ENCODE measurements at places on chromosomes 12 and 14.

- no peak for DNase-seq
These were observed 120.8 kb downstream of the PPHLN1 start for GRCh38 chr12:42446761-42447160.

- no peak for DNase-seq
These were observed 399.8 kb downstream of the RGS6 start for GRCh38 chr14:72332046-72332445.

DNA sequence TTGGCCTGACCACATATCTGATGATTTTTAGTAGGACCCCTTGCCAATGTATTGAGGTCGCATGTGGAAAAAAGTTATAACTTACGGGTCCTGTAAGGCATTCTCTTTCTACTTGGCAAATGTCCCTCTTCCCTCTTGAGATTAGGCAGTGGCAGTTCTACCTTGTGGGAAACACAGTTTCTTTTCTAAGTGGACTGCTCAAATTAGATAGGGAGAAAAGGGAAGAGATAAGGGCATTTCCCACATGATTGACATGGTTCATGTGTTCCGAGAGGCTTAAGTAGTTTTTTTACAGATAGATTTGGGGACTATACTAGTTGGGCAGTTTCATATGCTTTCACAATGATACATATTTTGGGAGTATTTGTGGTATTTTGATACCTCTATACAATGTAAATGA, 154.7 kb downstream of the FBXL14 start:
- DNase-seq, result no peak

DNA sequence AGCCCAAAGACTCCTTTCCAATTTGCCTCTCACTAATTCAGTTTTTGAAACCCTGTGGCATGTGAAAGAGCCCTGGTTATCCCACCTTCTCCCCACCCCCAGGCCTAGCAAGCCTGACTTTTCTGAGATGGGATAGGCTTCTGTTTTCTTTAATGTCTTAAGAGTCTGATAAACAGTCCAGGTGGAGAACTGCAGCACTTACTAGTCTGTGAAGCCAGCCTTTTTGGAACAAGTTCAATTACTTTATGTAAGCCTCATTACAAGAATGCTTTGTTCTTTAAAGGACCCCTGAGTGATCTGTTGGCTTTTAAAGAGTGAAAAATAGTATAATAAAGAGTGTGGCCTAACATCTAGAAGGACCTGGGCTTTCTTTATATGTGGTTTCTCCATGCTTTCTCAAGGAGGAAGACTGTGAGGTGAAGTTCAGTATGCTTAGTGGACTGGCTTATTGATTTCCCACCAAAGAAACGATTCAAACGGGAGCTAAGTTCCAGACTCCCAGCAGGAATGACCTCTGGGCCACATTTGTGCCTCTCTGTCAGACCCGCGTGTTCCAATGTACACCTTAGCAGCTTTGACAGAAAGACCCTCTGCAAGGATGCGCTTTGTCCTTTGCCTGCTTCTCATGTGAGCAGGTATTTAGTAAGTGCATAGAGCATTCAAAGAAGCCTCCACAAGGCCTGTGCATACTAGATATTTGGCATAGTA, 129.5 kb downstream of the DAAM1 start:
- no peak for DNase-seq

DNA sequence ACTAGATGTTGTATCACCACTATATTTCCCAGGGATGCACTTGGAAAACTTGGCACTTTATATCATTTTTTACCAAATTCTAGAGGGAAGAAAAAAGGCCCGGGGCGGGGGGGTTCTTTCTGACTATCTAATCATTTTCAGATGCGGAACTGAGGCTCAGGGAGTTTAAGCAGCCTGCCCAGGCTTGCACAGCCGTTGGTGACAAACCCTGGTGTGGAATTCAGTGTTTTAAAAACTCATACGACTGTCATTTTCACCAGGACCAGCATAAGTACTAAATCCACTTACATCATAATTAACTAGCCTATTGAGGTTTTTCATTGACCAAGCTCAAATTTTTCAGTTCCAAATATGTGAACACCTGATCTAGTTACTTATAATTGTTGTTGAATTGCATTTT, 181.0 kb downstream of the IPO8 start:
- no peak for DNase-seq

DNA sequence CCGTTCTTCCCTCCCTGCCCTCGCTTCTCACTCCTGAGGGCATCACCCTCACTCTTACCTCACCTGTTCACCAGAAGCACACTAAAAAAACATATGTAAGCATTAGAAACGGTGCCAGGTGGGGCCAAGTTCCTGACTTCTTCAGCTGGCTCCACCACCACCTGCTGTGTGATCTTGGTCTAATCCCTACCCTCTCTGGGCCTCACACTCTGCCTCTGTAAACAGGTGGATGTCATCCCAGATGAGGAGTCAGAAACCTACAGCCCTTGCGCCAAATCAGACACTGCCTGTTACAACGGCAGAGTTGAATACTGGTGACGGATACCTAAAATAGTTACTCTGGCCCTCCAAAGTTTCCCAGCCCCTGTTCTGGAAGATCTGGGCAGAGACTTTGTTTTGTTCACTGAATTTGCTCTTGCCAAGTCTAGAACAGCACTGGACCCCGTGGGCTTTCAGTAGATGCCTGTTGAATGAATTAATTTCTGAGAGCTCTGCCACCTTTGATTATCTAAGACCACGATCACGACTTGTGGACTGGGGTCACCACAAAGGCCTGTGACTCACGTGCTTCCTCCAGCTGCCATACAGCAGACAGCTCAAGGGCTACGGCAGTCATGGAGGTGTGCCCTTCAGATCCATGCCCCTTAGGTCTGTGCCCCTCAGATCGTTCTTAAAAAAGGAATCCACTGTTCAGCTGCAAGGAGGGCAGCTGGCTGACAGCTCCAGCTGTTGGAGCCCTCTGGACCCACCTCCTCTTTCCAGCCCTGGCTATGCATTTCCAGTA, 71.9 kb downstream of the GSC start:
- no peak for DNase-seq

GRCh38 chr12:43069768-43070221, 480.2 kb upstream of the PRICKLE1 start:
- DNase-seq, result no peak

GRCh38 chr14:93645200-93645599, 143.1 kb downstream of the PRIMA1 start:
- DNase-seq, result no peak

DNA sequence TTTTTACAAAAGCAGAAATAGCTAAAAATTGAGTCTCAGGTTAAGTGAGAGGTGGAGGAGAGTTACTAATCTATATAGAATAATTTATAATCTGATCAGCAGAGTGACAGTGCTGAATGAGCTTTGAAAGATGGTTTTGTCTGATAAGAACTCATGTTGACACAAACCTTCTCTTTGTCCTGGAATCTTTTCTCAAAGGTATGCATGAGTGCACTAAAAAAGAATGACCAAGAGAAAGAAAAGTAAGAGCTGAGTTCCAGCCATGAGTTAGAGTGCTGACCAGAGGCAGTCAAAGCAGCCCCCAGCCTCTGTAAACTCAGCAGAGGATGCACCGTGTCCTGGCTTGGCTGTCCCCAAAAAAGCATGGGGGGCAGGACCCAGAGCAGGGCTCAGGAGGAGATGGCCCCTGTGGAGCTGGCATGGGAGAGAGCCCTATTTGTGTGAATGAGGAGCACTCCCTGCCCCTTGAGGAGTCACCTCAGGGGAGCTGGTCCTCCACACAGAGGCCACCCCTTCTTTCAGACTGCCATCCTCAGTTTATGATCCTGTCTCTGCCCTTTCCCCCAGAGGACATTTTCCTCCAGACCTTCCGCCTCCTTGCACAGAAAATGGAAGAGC, 129.8 kb downstream of the SEC23A start:
- DNase-seq, result no peak

DNA sequence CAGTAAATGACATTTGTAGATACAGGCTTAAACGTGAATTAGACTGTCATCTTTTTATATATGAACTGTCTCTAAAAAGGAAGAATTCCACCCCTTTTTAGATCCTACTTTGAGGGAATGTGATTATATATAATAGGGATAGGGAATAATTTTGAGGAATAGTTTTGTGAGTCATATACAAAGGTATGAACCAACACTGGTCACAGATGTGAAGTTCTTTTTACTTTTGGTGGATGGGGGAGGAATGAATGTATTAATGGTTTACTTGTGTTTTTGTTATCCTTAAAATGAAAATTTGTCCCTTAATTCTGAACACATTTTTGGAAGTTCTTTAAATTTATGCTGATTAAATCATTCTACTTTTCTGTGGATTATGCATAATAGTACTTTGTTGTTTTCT, 30.4 kb downstream of the FRS2 start:
- no peak for DNase-seq

DNA sequence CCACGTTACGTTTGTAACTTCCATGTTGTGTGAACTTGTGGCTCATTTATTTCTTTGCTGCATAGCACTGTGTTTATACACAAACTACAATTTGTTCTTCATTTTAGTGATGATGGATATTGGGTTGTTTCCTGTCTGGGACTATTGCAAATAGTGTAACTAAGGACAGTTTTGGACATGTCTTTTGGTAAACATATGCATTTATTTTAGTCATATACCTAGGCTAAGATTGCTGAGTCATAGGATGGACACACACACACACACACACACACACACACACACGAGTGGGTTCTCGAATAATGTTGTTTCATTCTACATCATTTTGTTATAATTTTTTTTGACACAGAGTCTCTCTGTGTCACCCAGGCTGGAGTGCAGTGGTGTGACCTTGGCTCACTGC, 123.5 kb upstream of the CAND1 start:
- DNase-seq, result no peak

DNA sequence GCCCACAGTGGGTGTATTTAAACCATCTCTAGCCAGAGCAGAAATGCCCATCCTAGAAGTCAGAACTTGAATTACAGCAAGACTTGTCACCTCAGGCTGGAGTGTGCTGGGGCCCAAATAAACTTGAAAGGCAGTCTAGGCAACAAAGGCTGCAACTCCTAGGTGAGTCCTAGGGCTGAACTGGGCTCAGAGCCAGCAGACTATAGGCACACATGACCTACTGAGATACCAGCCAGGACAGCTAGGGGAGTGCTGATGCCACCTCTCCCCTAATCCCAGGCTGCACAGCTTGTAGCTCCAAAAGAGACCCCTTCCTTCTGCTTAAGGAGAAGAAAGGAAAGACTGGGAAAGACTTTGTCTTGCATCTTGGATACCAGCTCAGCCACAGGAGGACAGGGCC, 106.0 kb downstream of the TXNDC16 start:
- DNase-seq, result no peak

- no peak for DNase-seq
These were observed 13.0 kb downstream of the FBXO33 start for GRCh38 chr14:39419272-39419671.

DNA sequence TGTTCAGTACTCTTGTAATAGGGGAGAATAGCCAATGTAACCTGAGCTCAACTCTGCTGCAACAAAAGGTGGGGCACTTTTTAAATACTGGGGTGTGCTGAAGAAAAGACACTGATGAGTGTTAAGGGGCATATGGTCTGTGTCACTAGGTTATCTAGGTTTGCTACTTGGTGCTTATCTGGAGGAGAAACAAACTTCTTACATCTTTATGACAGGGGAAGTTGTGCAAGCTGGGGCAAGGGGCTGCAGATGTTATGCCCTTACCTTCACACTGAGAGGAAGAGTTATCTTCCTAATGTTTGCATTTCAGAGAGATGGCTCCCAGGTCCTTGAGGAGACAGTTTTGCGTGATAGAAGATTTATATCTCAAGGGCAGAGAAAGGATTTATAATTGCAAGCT, 90.9 kb upstream of the PKP2 start:
- no peak for DNase-seq

GRCh38 chr14:69615496-69616407, 4.4 kb downstream of the SUSD6 start:
- no peak for DNase-seq

DNA sequence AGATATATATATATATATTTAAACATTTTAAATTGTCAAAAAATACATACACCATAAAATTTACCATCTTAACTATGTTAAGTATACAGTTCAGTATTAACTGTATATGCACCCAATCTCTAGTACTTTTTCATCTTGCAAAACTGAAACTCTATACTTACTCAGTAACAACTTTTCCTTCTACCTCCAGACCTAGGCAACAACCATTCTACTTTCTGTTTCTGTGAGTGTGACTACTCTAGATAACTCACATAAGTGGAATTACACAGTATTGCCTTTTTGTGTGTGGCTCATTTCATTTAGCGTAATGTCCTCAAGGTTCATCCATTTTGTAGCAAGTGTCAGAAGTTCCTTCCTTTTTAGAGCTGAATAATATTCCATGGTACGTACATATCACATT, 8.2 kb downstream of the FAM234B start:
- DNase-seq, result no peak
